Kidney (tissue), 22 donors: ENCODE measurements at places on chromosomes 5 and 9. TPM values are rescaled to one million over a fixed set of nuclear protein-coding genes. Genes with fewer than 3 reads are reported as not detected.

- H3K27ac ChIP-seq, result no peak overlapping the region
- no peak for DNase-seq
- no peak overlapping the region for H3K4me3 ChIP-seq
Observed at GRCh38 chr5:50763846-50764245, 97.4 kb downstream of the PARP8 start.

GRCh38 chr9:91411096-91411771 lies 12.4 kb downstream of the NFIL3 start:
- H3K27ac ChIP-seq, result no peak overlapping the region
- H3K27me3 ChIP-seq, result no peaks in the 10 kb centered on the region
- H3K36me3 ChIP-seq, result peaks cover 17% of the 10 kb centered on the region
- H3K4me3 ChIP-seq, result no peak overlapping the region

DNA sequence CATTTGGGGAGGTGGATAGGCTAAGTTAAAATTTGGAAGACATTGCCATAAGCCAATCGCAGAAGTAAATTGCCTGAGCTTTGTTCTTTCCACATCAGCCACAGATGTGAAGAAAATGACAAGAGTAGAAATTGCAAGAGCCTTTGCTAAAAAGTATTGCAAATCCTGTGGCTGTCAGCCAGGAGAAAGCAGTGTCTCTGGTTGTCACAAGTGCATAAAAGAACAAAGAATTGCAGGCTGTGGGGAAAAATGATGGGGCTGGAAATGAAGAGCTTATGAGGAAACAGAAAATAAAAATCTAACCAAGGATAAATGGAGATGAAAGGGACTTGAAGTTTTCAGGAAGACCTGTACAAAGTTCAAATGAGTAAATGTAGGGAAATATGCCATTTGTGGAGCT lies 344.8 kb downstream of the CSNK1G3 start:
- no peak overlapping the region for H3K4me3 ChIP-seq

- H3K27ac ChIP-seq, result peak overlapping the region; percentile 95
- H3K36me3 ChIP-seq, result no peaks in the 10 kb centered on the region
- peak; percentile 53 for DNase-seq
- no peaks in the 10 kb centered on the region for H3K27me3 ChIP-seq
Observed at GRCh38 chr5:72815580-72816283, 729 bp upstream of the TNPO1 start.

DNA sequence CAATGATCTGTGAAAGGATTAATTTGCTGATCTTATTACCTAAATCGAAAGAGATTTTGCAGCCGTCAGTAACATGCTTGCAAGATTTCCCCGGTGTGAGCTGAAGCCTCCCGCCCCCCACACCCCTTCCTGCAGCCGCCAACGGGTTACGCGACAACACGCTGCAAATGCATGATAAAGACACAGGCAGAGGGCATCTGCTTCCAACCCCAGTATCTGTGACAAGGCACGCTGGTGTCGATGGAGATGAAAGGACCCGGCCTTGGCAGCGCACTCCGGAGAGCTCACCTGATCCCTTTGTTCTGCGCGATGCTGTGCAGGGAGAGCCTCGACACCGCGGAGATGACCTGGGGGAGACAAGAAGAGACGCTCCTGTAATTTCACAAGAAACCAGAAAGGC lies 122.9 kb upstream of the SARDH start:
- no peak for DNase-seq
- no peaks in the 10 kb centered on the region for H3K27me3 ChIP-seq
- H3K27ac ChIP-seq, result no peak overlapping the region
- peaks cover 18% of the 10 kb centered on the region for H3K4me1 ChIP-seq
- no peak overlapping the region for H3K4me3 ChIP-seq

GRCh38 chr9:4464911-4465513 lies 25.3 kb upstream of the SLC1A1 start:
- H3K4me3 ChIP-seq, result no peak overlapping the region
- no peak overlapping the region for H3K27ac ChIP-seq
- DNase-seq, result no peak
- no peaks in the 10 kb centered on the region for H3K4me1 ChIP-seq

DNA sequence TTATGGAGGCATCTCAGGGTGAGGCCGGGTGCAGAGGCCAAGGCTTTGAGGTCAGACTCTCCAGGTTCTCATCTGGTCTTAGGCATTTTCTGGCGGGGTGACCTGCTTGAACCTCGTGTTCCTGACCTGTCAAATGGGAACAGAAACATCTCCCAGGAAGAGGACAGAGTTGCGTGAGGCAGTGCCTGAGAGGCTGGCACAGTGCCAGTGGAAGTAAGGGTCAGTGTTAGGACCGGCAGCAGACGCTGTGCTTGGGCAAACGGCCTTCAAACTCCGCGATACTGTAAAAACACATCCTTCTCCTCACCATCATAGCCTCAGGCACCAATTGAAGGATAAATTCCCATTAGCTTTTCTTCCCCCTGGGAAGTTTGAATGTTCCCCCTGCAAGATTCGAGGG lies 55.6 kb upstream of the FCN2 start:
- DNase-seq, result no peak
- H3K36me3 ChIP-seq, result peaks cover 5% of the 10 kb centered on the region
- no peaks in the 10 kb centered on the region for H3K27me3 ChIP-seq
- no peaks in the 10 kb centered on the region for H3K4me1 ChIP-seq
- H3K4me3 ChIP-seq, result no peak overlapping the region

BTNL9 gene
- 8.6 TPM for polyA plus RNA-seq

OMD gene
- polyA plus RNA-seq, result 0.52 TPM

CDH18 gene
- not detected for polyA plus RNA-seq
